Esophagus mucosa (tissue), 1 donor: ENCODE measurements at places on chromosomes 12 and 14. TPM values are rescaled to one million over a fixed set of nuclear protein-coding genes. Genes with fewer than 3 reads are reported as not detected.

CHGA gene
- 0.08 TPM for total RNA-seq

TCHP gene
- 13.1 TPM for total RNA-seq

GLT1D1 gene
- total RNA-seq: 0.64 TPM

TXNDC16 gene
- 3.5 TPM for total RNA-seq

GRCh38 chr12:93387780-93388179, 10.1 kb downstream of the NUDT4 start:
- ATAC-seq: no peak

DNA sequence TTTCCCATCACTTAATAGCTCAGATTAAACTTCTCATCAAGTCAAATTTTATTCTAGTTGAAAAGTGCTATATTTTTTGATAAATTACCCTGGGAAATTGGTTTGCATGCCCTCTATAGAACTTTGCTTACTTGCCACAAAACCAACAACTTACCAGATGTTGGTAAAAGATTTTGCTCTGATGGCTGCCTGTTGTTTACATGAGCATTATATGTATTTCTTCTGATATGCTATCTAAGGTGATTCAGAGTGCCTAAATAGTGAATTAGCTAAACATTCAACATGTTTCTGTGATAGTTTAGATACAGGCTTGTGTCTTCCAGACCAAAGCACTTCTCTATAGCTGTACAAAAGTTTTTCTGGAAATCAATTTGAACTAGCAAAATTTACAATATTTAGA, 51.0 kb downstream of the PPM1A start:
- ATAC-seq: no peak

DNA sequence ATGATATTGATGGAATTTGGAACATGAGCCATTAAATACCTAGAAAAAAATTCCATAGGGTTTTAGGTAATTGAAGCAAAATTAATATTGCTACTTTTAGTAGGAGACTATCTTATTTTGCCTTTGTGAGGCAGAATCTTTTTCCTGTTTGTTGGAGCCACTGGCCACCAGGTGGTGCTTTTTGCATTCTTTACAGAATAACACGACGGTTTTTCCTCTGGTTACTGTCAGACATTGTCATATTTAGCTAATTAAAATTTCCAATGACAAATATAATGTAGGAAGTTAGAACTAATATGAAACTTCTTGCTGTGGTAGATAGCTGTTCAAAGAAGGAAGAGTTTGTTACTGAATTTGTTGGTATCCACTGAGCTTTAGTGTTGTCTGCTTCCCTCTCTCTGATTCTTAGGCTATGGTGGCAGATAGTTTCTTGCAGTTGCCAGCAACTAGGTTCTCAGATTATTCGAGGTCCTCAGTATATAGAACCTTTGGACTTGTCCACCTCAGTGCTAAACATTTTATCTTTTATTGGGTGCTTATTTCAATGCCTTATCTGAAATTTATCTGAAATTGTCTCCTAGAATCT, 25.7 kb downstream of the RAB21 start:
- ATAC-seq: no peak

GRCh38 chr12:26790645-26790994, 42.4 kb downstream of the ITPR2 start:
- ATAC-seq: no peak

DNA sequence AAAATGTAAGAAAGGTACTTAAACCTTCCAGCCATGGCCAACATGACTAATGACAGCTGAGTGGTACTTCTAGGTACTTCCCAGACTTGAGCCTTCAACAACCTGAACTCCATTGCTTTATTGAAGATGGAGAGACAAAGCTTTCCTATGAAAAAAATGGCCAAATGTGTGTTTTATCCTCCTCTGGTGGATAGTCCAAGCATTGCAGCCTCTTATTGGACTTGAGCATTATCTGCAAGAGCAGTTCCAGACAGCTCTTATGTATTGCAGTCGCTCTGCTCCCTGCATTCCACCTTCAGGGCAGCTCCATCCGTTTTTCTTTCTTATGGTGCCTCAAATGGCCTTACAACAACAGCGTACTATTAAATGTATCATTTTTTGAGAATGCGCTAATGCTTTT, 588.2 kb downstream of the NRXN3 start:
- ATAC-seq: no peak

DNA sequence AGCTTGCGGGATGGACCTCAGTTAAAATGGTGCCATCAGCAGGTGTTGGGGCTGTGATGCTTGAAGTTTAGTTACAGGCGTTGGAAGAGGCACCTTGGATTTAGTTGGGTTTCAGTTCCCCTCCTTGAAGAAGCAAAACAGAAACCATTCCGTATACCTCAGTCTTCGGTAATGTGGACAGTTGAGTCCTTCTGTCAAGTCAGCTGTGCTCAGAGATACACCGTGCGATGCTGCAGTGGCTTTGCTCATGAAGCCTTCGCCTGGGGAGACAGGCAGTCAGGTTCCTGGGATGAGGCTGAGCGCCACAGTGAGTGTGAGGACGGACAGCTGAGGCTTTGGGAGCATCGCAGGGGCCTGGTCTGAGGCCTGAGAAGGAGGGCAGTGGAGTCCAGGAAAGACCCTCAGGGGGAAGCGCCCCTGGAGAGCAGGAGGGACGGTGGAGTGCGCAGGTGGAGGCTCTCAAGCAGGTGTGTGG, 7.4 kb downstream of the RAN start:
- peak; percentile 57 for ATAC-seq

DNA sequence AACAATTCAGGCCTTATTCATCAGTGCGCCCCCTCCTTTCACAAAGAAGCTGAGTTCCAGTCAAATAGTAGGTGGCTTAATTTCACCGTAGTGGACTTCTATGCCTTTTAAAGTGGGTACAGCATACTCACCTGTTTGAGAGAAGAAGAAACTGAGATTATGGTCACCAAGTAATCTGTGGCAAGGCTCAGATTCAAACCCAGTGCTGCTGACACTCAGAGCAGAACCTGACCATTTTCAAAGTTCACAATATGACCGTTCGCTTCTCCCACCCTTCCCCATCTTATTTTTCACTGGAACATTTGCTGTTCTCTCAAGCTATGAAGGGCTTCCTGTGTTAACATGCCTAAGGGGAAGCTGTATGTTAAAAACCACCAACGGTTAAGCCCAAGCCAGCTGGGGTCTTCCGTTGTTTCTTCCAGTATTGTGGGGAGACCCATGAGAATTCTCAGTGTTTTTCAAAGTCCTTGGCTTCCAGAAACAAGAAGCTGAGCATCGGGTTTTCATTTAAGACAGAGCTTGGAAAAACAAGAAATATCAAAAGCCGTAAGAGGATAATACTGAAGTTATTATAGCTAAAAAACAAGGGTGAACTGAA, 6.1 kb upstream of the PSMA6 start:
- ATAC-seq: no peak
